ENCODE measurements at places on chromosomes 16 and 17.

DNA sequence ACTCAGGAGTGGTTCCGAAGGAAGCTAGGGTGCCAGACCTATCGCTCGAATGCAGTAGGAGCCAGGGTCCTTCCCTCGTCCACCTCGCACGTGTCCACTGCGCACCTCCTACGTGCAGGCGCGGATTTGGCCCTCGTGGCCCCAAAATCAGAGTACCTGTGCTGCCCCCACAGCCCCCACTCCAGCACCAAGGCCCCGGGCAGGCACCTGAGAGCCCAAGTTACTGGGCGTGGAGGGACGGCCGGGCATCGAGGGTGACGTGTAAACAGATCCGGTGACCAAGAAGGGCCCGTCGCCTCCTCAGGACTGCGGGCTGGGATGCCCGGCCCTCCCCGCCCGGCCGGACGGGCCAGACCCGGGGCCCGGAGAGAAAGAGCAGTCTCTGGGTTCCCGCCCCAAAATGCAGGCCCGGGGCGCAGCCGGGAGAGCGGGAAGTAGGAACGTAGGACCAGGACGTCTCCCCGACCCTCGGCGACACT lies 492 bp downstream of the SLC25A39 start:
- no peak for DNase-seq

DNA sequence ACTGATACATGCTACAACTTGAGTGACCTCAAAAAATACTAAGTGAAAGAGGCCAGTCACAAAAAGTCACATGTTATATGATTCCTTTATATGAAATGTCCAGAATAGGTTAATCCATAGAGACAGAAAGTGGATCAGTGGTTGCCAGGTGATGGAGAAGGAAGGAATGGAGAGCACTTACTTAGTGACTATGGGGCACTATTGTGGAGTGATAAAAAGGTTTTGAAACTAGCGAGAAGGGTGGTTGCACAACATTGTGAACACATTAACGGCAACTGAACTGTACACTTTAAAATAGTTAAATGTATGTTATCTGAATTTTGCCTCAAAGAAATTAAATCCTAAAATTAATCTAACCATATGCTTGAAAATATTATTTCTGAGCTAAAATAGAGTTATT lies 25.9 kb downstream of the AMFR start:
- DNase-seq = no peak

GRCh38 chr16:1534021-1535020 lies 855 bp downstream of the TMEM204 start:
- no peak for DNase-seq

DNA sequence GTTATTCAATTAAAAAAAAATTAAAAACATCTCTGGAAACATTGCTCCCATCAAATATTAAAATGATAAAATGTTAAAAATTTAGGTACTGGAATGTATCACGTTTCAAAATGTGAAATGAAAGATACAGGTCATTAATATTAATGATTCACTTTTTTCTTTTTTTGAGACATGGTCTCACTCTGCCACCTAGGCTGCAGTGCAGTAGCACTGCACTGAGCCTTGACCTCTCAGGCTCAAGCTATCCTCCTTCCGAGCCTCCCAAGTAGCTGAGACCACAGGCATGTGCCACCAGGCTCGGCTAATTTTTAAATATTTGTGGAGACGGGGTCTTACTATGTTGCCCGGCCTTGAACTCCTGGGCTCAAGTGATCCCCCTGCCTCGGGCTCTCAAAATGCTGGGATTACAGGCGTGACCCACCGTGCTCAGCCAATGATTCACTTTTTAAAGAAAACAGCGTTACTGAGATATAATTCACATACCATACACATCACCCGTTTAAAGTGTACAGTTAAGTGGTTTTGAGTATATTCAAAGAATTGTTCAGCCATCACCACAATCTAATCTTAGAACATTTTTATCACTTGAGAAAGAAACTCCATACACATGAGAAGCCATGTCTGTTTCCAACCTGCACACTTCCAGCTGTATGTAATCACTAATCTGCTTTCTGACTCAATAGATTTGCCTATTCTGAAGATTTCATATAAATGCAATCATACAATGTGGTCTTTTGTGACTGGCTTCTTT lies 19.1 kb upstream of the NETO2 start:
- no peak for DNase-seq

DNA sequence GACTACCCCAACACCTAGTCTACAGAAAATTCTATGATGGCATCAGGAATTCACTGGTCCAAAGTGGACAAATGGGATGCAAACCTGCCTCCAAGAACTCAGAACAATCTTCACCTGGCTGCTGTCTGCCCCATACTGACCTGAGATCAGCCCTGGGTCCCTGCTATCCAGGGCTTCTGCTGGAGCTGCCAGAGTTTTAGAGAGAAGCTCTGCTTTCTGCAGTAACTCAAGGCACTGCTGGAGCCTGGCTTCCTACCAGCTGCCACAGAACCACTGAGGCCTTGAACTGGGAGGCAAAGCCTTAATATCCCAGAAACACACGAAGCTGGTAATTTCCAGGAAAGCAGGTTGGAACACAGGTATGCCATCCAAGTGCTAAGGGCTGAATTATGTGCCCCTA lies 7.5 kb downstream of the TMEM170A start:
- no peak for DNase-seq

DNA sequence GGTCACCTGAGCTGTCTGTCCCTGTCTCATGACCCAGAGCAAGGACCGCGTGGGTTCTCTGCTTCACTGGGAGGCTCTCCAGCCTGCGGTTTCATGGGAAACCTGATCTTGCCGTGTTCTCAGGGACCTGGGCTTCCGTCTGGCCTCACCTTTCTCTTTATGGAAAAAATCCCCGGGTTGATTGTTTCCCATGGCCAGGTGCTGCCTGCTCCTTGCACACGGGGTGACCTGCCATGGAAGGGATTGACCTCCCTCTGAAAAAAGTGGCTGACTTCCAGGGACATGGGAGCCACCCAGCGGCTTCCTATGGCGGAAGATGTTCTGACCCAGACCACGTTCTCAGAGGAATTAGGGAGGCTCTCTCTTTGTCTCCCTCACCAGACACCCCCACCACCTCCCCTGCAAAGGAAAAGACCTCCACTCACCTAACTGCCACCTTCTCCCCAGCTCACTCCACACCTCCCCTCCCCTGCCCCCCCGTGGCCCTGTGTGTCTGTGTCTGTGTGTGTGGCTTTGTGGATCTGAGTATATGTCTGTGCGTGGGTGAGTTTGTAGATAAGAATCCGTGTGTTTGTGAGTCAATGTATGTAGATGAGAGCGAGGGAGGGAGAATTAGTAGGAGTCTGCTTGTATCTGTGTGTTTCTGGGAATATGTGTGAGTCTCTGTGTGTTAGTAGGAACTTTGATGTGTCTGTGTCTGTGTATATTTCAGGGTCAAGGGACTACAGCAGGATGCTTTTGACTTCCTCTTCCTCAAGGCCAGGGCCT lies 154.6 kb downstream of the NTN1 start:
- no peak for DNase-seq

- peak; percentile 17 for DNase-seq
These were observed 35.9 kb upstream of the CHMP6 start for GRCh38 chr17:80955671-80956280.

- DNase-seq = no peak
These were observed 1.5 kb downstream of the CD68 start for GRCh38 chr17:7580604-7581575.
